Neural crest cell (in vitro differentiated cells): ENCODE measurements at places on chromosomes 11 and 22. TPM values are rescaled to one million over a fixed set of nuclear protein-coding genes. Genes with fewer than 3 reads are reported as not detected.

The CFL1 gene
- total RNA-seq: 1,357 and 1,437 TPM in 2 replicates

The PANX3 gene
- total RNA-seq: not detected in 2 replicates

GRCh38 chr11:129658526-129658867 is 157.2 kb upstream of the TMEM45B start:
- DNase-seq: no peak

GRCh38 chr11:12331239-12331874 is 46.0 kb upstream of the PARVA start:
- DNase-seq: peak; percentile 89

- no peak for DNase-seq
Measured at GRCh38 chr11:11186249-11186648, 166.8 kb downstream of the CSNK2A3 start.

DNA sequence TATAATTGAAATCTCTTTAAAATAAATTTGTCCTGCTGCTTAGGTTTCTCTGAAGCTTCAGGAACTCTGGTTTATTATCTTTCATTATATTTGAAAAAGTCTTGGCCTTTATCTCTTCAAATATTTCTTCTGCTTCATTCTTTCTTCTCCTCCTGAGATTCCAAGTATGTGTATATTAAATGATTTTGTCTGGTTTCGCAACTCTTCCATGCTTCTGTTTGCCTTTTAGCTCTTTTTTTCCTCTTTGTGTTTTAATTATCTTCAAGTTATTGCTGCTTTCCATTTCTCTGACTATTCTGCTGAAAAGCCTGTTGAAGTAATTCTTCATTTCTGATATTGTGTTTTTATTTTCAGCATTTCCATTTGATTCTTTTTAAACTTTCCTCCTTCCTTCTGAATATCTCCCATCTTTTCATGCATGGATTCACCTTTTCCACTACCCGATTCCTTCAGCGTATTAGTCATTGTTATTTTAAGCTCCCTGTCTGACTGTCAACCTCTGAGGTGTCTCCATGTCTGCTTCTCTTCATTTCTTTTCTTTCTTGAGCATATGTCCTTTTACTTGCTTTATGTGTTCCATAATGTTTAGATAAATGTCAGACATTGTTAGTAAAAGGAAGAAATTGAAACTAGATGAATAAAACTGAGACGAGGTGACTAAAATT is 46.6 kb upstream of the CTSC start:
- no peak for DNase-seq

- DNase-seq: no peak
Measured at GRCh38 chr11:76424379-76424778, 20.4 kb upstream of the EMSY start.

DNA sequence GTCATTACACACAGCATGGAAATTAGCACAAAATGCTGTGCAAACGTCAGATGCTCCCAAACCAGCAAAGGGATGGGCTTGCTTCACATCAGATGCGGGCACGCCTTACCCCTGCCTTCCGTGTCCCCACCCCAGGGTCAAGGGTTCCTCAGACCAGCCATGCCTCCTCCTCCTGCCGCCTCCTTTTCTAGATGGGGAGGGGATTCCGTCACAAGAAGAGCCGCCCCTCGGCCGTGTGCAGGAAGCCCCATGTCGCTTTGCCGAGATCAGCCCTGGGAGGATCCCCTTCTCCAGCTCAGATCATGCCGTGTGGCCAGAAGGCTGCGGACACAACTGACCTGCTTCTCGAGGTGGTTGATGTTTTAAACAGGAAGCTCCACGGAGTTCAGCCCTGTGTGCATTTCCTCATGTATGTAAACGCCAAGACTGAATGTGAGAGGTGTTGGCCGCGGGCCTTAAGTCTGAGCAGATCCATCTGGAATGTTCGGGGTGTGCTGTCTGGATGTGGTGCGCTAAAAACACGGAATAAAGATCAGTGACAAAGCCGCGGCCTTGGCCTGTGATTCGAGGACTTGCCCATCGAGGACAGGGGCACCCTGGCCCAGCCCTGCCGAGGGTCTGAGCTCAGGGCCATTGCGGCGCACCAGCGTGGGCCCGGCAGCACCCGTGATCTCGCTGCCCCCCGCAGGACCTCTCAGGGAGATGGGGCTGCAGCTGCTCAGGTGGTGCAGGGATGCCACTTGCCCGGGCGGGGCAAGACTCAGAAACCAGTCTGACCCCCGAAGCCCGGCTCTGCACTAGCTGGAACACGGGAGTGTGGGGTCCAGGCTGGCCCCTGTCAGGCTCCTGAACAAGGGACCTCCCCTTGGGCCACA is 412.9 kb downstream of the TBC1D22A start:
- DNase-seq: no peak

DNA sequence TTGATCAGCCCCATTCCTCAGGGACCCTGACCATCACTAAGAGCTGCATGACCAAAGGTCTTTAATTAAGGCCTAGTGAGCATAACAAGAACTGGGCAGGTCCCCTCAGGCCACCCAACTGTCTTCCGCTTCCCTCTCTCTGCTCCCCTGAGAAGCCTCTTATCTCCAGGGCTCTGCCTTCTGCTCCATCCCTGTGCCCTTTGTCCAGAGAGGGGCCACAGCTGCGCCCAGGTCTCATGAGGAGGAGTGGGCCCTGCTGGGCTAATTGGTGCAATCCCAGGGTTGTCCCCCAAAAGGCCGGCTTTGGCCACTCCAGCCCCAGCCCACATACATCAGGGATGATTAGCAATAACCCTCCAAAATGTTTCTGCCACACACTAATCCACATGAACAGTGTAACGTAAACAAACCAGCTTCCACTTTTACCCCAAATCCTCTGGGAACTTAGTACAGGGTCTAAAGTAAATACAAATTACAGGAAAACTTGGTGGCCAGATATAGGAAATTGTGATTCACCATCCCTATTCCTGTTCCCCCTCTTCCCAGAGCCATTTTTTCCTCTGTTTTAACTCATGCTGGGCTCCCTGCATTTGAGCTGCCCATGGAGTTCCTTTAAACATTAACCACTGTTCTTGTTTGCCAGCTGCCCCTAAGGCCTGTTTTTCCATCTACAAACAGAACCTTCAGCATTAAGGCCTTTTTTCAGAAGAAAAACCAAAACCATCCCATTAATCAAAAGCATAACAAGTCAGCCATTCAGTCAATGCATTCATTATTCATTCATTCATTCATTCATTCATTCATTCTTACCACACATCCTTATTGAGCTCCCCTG is 34.6 kb upstream of the CAVIN3 start:
- no peak for DNase-seq

GRCh38 chr11:26573896-26574295 is 1.8 kb upstream of the MUC15 start:
- DNase-seq: no peak
